ENCODE measurements at places on chromosomes 11 and 22.
A peak's percentile ranks its signal among the peaks of the same experiment; 100 is the strongest.

DNA sequence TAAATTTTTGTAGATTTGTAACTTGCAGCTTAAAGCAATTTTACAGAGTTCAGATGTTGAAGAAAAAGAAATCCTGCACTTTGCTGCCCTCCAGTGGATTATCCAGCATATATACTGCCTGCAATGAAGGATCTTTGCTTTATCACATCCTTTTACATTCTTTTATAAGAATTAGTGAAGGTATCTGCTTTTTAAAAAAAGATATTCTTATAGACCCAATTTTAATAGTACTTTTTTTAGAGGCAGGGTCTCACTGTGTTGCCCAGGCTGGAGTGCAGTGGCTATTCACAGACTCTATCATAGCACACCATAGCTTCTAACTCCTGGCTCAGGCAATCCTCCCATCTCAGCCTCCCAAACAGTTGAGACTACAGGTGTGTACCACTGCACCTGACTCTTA is 60.7 kb downstream of the TTC17 start:
- no peak for DNase-seq

DNA sequence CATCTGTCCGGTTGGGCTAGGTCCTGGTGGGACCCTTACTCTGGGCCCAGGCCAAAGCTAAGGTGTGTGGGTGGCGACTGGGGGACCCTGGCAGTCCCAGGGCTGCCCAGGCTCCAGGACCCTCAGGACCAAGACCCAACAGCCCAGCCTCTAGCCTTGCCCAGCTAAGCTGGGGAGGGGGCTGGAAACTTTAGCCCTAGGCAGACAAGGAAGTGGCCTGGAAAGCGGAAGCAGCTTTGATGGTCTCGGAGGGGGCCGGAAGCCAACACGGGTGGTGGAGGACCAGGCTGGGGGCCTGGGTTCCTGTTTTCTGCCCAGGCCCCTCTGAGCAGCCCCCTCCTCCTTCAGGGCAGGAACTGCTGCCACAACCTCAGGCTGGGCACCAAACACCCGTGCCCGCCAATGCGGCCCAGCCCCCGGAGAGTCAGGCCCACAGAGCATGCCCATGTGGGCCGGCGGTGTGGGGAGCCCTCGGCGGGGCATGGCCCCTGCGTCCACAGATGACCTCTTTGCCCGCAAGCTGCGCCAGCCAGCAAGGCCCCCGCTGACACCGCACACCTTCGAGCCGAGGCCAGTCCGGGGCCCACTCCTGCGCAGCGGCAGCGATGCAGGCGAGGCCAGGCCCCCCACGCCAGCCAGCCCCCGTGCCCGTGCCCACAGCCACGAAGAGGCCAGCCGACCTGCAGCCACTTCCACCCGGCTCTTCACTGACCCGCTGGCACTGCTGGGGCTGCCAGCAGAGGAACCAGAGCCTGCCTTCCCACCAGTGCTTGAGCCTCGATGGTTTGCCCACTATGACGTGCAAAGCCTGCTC is 2.8 kb downstream of the SIPA1 start:
- DNase-seq = peak; percentile 81

DNA sequence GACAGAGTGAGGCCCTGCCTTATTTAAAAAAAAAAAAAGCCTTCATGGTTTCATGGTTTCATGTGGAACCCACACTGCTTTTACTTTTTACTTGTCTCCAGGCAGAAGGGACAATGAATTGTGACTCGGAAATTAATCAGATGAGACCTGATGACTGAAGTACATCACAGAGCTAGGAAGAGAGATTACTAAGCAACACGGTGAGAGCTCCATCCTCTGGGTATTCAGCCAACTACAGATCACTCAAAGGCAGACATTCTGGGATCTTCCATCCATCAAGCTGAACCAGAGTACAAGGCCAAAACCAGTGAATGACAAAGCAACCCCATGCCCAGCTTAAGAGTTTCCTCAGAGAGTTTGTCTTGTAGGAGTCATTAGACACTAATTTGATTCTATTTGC is 433.2 kb downstream of the SOX6 start:
- no peak for DNase-seq

GRCh38 chr22:44103735-44104480 is 76.8 kb upstream of the PARVG start:
- peak; percentile 11 for DNase-seq

GRCh38 chr11:45092901-45093760 is 53.3 kb upstream of the PRDM11 start:
- no peak for DNase-seq

- DNase-seq = no peak
These were observed 69.2 kb upstream of the INCENP start for GRCh38 chr11:62054484-62055121.

GRCh38 chr11:2538951-2539350 is 94.1 kb downstream of the KCNQ1 start:
- peak; percentile 33 for DNase-seq

DNA sequence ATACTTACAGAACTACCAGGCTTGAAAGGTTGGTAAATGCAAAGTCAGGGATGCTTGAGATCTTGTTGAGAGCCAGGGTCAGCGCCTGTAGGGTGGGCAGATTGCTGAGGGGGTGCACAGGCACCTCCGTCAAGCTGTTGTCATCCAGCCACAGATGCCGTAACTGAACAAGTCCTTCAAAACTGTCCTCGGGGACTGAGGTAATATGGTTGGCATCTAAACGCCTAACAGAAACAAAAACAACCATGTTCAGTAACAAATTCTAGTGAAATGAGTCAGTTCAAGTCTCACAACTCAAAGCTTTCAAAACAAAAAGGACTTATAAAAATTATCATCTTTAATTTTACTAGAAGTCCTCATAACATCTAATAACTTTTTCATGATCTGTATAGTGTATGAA is 22.2 kb upstream of the CCDC34 start:
- no peak for DNase-seq

DNA sequence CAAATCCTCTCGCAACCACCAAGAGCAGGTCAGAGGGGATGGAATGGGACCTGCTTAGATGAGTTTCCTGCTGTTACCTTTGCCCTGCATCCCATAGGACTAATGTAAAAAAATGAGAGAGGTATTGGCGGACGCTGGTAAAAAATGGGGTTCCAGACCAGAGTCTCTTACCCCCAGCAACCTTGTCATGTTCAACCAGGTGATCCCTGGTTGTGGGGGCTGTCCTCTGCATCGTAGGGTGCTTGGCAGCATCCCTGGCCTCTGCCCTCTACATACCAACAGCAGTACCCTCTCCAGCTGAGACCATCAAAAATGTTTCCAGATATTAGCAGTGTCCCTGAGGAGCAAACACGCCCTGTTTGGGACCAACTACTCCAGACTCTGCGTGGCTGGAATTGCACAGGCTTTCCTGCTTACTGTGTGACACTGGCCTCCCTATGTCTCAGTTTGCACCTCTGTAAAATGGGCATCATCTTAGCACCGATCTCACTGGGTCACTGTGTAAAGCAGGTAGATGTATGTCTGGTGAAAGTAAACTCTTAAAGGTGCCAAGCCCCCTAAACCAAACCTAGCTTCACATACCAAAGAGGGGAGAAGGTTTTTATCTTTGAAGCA is 1.5 kb downstream of the APOL6 start:
- DNase-seq = no peak

GRCh38 chr11:92765965-92766371 is 203.5 kb upstream of the MTNR1B start:
- DNase-seq = peak; percentile 38

DNA sequence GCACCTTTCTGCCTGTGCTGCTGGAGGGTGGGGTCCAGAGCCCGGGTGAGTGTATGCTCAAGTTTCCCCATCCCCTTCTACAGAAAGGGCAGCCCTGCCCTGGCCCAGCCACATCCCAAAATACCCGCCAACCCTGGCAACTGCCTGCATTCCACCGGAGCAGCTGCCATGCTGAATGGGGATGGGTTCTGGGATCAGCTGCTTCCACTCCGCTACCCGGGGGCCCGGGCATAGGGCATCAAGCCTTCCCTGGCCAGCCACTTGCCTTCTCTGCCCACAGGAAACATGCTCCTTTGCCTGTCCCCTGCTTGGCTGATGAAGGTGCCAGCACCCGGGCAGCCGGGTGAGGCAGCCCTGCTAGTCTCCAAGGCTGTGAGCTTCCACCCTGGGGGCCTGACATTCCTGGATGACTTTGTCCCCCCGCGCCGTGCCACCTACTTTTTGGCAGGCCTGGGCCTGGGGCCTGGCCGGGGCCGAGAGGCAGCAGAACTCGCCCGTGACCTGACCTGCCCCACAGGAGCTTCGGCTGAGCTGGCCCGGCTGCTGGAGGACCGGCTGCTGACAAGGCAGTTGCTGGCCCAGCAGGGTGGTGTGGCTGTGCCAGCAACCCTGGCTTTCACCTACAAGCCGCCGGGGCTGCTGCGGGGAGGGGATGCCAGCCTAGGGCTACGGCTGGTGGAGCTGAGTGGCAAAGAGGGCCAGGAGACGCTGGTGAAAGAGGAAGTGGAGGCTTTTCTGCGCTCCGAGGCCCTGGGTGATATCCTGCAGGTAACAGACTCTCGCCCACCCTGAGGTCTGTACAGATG is 3.2 kb downstream of the CARNS1 start:
- peak; percentile 69 for DNase-seq

DNA sequence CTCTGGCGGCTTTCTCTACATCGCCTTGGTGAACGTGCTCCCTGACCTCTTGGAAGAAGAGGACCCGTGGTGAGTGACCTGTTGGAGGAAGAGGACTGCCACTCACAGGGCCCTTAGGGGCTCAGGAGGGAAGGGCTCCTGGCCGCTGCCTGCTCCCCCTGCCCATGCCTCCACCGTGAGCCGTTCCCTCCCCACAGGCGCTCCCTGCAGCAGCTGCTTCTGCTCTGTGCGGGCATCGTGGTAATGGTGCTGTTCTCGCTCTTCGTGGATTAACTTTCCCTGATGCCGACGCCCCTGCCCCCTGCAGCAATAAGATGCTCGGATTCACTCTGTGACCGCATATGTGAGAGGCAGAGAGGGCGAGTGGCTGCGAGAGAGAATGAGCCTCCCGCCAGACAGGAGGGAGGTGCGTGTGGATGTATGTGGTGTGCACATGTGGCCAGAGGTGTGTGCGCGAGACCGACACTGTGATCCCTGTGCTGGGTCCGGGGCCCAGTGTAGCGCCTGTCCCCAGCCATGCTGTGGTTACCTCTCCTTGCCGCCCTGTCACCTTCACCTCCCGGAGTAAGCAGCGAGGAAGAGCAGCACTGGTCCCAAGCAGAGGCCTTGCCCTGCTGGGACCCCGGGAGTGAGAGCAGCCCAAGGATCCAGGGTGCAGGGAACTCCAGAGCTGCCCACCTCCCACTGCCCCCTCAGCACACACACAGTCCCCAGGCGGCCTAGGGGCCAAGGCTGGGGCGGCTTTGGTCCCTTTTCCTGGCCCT is 6.9 kb downstream of the SLC39A13 start:
- DNase-seq = no peak

- peak; percentile 40 for DNase-seq
These were observed 5.6 kb upstream of the MUC6 start for GRCh38 chr11:1041936-1042608.

DNA sequence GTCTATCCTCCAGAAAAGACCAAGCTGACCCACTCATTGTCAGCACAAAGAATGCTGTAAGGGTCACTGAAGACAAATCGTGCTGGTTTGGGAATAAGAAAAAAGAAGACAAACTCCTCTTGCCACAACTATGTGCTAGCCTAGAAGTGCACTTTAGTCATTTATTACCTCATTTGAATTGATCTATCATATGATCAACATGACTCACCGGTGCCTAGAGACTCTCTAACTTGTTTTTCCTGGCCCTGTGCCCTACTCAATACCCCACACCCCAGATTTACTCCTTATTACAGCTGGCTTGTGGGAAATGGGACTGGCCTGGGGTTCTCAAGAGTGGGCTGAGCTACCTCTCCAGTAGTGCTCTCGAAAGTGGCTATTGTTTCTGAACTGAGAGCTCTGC is 35.9 kb upstream of the HORMAD2 start:
- no peak for DNase-seq

GRCh38 chr11:44906649-44907048 is 44.0 kb downstream of the TP53I11 start:
- no peak for DNase-seq

- DNase-seq = no peak
These were observed 244.2 kb downstream of the ETS1 start for GRCh38 chr11:128343135-128343514.

DNA sequence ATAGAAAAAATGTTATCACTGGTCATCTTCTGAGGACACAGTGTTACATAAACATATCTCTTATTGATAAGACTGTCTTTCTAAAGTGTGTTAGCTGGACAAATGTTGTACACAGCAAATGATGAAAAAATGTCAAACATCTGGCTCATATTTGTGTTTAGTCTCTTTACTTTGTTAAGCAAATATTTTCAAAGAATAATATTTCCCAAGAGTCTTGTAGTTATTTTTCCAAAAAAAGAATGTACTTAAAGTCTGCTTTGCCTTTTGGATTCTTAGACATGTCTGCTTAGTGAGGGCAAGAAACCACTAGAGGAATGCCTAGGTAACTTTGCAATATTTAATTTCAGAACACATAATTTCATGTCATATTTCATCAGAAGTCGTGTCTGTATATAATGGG is 23.9 kb upstream of the CCDC179 start:
- no peak for DNase-seq

Measured in Right ventricle myocardium superior (tissue), 1 donor.